ENCODE measurements at places on chromosomes 3 and 15.

DNA sequence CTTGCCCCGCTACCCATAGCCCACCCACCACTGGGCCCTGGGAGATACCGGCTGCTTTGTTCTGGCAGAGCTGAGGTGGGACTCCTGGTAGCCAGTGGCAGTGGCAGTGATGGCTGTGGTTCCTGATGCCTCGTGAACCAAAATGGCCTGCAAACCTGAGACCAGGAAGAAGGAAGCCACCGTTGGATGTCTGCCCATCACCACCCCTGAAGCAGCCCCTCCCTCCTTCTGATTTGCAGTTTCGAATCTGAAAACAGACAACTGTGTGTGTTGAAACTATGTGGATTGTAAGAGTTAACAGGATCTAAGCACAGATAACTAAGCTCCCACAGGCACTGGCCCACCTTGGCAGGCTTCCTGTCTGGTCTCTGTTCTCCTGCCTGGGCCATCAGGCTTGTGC, 66.6 kb downstream of the NUP210 start:
- DNase-seq, result no peak

GRCh38 chr3:3015185-3016089, 94.7 kb downstream of the IL5RA start:
- peak; percentile 52 for DNase-seq

GRCh38 chr3:176633511-176633910, 563.8 kb downstream of the TBL1XR1 start:
- no peak for DNase-seq

DNA sequence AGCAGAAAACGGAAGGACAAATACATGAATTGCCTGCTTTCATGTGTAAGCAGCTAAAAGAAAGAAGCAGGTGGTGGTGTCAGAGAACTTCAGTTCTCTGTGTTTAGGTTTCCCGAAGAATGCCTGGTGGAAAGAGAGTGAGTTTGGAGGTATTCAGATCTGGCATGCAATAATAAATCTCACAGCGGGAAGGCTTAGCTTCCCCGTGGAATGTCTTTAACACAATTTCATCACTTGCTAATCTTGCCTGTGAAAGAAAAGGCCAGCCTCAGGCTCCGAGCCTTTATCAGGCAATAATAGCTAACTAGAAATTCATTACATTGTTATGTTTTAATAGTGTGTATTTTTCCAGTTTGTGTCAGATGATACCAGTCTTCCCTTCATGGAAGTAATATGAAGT, 220.3 kb downstream of the PDZRN3 start:
- no peak for DNase-seq

DNA sequence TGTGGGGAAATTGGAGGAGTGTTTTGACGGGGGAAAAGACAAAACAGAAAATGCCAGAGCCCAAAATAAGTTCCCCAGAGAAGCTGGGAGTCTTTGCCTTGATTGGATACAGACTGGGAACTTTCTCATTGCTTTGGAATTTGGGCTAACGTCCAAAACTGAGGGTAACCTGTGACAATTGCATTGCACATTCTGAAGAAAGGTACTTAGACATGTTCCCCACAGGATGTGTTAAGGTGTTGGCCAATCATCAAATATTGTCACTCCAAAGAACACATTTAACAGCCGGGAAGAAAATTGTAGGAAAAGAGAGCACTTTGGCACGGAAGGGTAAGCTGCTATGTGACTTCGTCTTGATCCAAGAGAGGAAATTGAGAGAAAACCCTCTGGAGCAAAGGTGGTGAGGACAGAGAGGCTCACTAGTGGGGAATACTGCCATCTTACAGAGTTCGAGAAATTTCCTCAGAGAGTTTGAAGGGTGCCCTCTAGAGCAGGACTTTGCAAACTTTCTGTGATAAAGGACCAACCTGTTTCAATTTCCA, 619.5 kb upstream of the TBL1XR1 start:
- peak; percentile 29 for DNase-seq

- no peak for DNase-seq
These were observed 268.9 kb downstream of the UACA start for GRCh38 chr15:70494517-70494851.

GRCh38 chr3:72130565-72130964, 345.6 kb upstream of the PROK2 start:
- no peak for DNase-seq

DNA sequence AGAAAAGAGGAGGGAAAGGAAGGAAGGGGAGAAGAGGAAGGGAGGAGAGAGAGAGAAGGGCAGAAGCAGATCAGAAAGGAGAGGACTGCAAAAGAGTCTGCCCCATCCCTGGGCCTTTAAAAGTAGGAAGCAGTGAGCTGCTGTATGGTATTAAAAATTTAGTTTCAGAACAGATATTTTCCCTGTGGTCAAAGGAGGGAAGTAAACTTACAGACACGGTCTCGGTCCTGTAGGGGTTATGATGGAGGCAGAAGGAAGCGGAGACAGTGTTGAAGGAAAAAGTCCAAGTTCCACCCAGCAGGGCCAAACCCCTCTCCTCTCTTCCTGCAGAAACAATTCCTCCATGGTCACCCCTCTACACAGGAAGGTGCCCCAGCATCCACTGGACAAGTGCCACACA, 122.0 kb upstream of the PROK2 start:
- peak; percentile 30 for DNase-seq

GRCh38 chr3:42055291-42055690, 35.9 kb upstream of the TRAK1 start:
- DNase-seq, result no peak

Measured in Kasumi-1 (cell line).